ENCODE measurements at places on chromosomes 6 and 20.
A peak's percentile ranks its signal among the peaks of the same experiment; 100 is the strongest.

GRCh38 chr6:69888482-69889233 lies 22.3 kb downstream of the COL19A1 start:
- DNase-seq: no peak

GRCh38 chr6:117550618-117551242 lies 51.6 kb downstream of the GOPC start:
- DNase-seq: no peak

DNA sequence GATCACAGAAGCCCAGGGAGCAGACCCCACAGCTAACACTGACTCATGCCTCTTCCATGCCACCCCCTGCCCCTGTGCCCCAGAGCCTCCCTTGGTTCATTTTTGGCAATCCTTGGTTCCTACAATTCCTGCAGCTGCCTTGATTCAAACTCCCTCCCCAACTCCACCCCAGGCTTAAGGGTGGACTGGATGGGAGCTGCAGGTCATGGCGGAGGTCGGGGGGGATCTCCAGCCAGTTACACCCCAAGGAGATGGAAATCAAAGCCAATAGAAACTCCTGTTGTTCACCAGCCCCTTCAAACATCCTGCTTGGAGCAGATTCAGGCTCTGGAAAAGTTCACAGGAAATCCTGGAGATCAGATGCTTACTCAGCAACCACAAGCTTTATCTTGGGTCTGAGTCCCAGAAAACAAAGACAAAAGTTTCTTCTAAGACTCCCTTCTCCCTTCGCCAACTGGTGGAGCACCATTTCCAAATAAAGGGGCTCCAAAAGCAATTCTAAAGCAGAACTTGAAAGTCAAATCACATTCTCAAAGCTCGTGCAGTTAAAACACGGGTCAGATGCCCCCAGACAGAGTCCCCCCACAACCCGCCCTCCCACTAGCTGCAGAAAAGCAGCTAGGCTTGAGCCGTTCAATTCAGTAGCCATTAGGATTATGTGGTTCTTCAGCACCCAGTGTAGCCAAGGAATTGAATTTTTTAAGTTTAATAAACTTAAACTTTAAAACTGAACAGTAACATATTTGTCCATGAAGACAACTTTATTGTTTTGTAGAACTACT lies 149.5 kb downstream of the ANKRD60 start:
- no peak for DNase-seq

DNA sequence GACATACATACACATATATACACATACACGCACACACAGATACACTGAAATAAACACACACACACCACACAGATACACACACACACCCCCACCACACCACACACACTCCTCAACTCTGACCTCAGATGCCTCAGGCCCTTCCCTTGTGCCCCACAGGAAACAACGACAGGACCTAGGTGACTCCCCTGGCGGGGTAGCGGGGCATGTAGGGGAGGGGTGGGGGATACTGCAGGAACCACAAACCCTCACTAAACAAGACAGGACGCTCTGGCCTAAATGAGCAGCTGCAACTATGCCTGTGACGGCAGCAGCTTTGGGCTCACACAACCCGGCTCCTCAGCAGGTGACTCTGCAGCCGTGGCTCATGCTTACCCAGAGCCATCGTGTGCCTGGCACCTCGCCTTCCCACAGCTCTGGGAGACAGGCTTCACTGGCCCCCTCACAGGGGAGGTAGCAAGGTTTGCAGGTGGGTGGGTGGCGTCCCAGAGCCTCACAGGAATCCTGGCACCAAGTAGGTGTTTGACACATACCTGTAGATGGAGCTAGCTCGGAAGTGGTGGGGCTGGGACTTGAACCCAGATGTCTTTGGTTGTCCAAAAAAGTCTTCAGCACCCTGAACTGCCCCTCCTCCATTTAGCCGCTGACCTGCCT lies 100.8 kb downstream of the GRM4 start:
- DNase-seq: peak; percentile 52

GRCh38 chr6:52333840-52334200 lies 28.1 kb upstream of the PAQR8 start:
- no peak for DNase-seq

- no peak for DNase-seq
Observed at GRCh38 chr6:142937986-142938385, 7.0 kb downstream of the HIVEP2 start.

- no peak for DNase-seq
Observed at GRCh38 chr6:111791415-111791814, 81.8 kb downstream of the FYN start.

GRCh38 chr6:106444777-106445507 lies 84.4 kb downstream of the CRYBG1 start:
- DNase-seq: peak; percentile 85

GRCh38 chr6:129657483-129657882 lies 52.5 kb downstream of the ARHGAP18 start:
- DNase-seq: no peak

- peak; percentile 97 for DNase-seq
Observed at GRCh38 chr20:38962044-38962927, at the start of gene DHX35. DHX35 (plus strand) TSS chr20:38962344; CDS start chr20:38962368, 24 bp downstream.

- no peak for DNase-seq
Observed at GRCh38 chr6:145045582-145045981, 689.7 kb downstream of the EPM2A start.

GRCh38 chr20:56460459-56460858 lies 8.0 kb upstream of the RTF2 start:
- DNase-seq: no peak

GRCh38 chr6:145315982-145316600 lies 419.2 kb downstream of the EPM2A start:
- DNase-seq: no peak

DNA sequence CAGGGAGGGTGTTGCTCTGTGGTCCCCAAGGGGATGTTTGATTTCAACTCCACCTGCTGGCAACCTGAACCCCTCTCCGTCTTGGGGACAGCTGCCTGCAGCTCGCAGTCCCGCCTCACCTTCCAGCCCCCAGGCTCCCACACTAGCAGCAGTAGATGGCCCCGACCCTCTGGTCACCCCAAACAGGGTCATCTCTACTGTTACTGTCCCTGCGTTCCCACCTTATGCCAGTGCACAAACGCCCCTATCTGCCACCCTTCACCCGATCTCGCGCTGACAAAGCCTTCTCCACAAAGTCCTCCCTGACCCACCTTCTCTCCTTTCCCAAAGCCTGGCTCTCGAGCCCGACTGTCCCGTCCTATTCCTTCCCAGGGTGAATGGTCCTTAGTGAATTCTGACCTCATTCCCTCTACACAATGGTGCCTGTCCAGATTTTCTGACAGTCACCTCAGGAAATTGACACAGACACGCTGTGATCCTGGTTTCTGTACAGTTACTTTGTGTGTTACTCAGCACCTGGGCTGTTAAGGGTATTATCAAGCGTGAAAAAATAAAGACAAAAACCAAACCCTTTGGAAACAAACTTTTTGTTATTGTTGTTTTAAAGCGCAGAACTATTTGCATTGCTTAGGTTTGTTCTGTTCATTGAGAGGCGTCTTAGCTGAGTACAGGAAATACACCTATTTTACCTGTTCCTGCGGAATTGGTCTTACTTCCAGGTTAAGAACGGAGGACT lies 728 bp downstream of the FUT9 start:
- no peak for DNase-seq

DNA sequence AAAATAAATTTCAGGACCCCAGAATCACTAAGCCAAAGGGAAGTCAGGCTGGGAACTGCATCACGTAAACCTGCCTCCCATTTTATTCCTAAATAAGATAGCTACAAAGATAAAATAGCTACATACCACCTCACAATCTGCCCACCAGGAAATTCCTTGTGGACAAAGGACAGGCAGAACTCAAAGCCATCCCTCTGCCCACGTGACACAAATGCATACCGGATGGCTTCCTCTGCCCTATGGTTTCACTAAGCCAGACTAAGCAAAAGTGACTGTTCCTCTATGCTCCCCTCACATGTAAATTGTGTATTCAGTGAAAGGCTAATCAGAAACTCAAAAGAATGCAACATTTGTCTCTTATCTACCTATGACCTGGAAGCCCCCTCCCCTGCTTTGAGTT lies 15.0 kb downstream of the MBOAT1 start:
- no peak for DNase-seq

- no peak for DNase-seq
Observed at GRCh38 chr20:38674092-38674764, 50.1 kb upstream of the SLC32A1 start.

DNA sequence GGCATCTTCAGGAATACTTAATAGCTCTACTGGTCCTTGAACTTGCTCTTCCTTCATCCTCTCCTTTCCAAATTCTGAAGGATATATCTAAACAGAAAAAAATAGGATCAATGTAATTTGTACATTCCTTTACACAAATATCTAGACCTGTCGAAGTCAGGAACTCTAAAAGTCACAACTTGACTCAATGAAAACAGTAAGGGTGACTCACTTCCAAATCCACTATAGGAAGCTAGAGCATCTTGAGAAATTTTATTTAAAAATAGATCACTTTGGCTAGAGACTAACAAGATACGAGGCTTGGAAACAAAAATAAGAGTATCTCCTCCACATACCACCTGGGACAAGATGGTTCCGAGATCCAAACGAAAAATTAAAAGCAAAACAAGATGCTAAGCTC lies 12.2 kb downstream of the ESF1 start:
- no peak for DNase-seq

DNA sequence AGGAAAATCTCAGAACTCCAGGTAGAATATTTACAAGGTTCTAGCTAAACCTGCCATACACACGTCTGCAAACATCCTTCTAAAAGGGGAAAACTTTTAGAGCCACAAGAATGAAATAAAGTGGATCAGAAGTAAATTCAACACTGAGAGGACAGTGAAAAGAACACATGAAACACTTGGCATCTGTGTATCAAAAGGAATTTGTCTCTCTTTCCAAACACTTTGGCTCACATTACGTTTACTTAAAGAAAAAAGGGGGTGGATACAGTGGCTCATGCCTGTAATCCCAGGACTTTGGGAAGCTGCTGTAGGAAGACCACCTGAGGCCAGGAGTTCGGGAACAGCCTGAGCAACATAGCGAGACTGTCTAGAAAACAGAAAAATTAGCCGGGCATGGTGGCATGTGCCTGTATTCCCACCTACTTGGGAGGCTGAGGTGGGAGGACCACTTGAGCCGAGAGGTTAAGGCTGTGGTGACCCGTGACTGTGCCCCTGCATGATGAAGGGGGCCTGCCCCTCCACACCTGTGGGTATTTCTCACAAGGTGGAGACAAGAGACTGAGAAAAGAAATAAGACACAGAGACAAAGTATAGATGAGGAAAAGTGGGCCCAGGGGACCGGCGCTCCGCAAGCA lies 35.4 kb downstream of the NINL start:
- no peak for DNase-seq

- DNase-seq: no peak
Observed at GRCh38 chr20:60962367-60963045, 289.6 kb upstream of the CDH4 start.

GRCh38 chr6:110216140-110216539 lies 35.9 kb downstream of the CDC40 start:
- DNase-seq: no peak

DNA sequence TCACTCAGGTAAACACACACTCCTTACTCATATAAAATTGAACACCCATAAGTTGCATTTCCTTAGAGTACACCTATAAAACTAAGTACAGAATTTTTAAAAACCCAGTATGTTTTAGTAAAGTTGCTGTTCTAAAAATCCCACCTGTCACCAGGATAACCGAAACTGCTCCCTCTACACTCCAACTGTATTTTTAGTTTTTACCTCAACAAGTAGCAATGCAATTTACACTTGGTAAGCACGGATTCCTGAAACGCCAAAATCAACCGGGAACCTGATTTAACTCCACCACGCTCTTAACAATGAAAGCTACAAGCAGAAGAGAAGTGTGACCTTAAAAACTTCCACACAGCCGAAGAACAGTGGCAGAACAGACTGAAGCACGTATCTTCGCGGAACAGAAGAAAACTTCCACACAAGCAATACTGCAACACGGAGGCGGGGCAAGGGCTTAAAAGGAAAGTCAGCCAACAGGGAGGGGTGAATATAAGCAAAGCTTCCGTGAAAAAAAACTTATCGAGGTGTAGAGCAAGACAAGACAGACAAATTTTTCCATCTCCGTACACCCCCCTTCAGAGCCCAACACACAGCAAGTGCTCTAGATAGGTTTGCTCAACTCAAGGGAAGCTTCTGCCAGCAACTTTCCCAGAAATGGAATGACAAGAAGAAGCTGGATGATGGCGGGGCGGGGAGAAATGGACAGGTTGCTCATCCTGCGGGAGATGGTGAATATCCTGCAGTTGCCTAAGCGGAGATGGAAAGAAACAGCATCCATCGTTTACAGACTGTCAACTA lies 1.4 kb downstream of the STAU1 start:
- peak; percentile 78 for DNase-seq

DNA sequence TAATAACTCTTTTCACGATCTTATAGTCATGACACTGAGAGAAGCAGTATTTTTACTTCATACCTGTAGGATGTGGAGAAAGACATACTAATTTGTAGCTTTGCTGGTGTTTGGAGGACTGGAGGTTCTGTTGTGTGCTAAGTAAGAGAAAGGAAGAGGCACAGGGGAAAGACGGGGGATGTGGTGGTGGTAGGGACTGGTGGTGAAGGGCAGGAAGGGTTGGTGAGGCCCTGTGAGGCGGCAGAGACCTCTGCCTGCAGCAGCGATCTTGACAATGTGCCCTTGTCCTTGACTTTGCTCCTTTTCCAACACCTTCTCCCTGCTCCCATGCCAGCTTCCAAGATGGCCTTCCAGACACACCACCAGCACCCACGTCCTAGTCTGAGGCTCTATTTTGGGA lies 32.6 kb upstream of the MPC1 start:
- no peak for DNase-seq

DNA sequence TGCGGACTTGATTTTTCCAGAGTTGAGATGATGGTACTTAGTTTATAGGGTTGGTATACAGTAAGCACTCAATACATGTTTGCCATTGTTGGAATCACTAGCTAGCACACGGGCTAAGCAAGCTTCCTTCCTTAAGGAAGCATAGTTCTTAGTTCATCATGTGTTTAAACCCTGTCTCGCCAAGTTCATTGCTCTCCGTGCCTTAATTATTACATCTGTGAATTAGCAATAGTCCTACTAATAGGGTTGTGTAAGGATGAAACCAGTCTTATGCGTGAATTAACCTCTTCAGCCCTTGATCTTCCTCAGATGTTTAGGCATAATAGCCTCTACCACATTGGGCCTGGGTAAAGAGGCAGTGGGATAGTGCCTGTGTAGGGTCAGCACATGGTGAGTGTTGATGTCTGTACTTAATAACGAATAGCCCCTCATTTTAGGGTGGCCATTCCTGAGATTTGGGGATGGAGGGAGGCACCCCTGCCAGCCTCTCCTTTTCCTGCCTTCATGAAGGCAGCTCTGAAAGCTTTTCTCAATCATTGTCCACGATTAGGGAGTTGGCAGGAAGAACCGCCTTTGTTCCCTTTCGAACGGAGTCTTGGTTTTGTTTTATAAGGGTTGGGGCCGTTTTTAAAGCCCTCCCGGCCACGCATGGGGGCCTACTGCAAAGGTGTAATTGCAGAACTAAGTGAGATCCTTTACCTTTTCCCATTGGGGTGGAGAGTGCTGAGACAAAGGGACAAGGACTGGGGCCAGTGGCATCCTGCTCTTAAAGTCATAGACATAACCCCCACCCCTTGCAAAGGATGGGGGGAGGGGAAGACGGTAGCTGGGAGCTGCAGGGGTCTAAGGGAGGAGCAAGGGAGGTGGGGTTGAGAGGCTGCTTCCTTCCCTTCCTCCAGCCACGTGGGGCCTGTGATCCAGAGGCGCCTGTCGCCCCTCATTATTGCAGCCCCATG lies 2.1 kb downstream of the DNMT3B start:
- DNase-seq: peak; percentile 13

All from NAMALWA (cell line).